Thymus (tissue), 14 donors: ENCODE measurements at places on chromosomes 16 and 17. TPM values are rescaled to one million over a fixed set of nuclear protein-coding genes. Genes with fewer than 3 reads are reported as not detected.

DNA sequence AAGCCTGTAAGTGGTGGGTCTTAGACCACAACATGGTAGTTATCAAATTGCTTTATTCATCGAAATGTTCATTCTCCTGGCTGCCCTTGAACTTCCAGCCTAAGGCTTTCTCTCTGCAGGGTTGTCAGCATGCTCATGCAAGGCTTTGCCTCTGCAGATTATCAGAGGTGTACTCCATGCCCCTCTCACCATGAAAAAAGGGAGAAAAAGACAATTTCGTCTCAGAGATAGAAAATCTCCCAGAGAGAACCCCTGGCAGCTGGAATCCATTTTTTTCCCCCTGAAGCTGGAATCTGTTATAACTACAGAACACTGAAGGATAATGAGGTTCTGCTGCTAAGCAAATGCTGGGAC lies 33.9 kb upstream of the METTL9 start:
- DNase-seq = no peak
- H3K36me3 ChIP-seq = no peaks in the 10 kb centered on the region
- no peaks in the 10 kb centered on the region for H3K27me3 ChIP-seq
- no peaks in the 10 kb centered on the region for H3K4me1 ChIP-seq
- H3K27ac ChIP-seq = no peak overlapping the region

Gene SREBF1
- polyA plus RNA-seq = 53.3 TPM

DNA sequence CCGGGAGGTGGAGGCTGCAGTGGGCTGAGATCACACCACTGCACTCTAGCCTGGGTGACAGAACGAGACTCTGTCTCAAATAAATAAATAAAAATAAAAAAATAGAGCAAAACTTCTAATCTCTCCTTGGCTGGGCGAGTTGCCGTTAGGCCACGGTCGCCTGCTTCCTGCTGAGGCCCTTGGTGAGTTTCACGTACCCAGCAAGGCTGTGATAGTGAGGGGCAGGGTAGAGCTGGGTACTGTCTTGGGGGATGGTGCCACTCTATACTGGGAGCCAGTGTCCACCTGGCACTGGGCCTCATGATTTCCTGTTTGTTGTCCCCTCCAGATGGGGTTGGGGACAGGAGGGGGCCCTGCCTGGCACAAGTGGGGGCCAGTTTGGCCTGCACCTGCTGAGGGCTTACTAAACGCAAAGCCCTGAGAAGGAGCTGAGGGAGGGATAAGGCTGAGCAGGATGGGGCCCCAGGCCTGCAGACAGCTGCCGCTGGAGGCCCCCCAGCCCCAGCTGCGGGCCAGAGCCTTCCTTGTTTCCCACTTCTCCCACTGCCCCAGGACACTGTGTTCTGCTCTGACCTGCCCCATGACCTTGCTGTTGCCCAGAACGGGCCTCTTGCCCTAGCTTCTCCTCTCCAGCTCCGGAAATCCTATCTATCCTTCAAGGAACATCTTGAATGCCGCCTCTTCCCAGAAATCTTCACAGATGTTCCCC lies 25.4 kb downstream of the GJD3 start:
- DNase-seq = no peak
- H3K27me3 ChIP-seq = peaks cover 19% of the 10 kb centered on the region
- peaks cover 26% of the 10 kb centered on the region for H3K4me1 ChIP-seq
- no peak overlapping the region for H3K4me3 ChIP-seq

- no peak overlapping the region for H3K27ac ChIP-seq
- H3K36me3 ChIP-seq = peaks cover 3% of the 10 kb centered on the region
- no peak overlapping the region for H3K4me3 ChIP-seq
- no peak for DNase-seq
These were observed 20.5 kb upstream of the STAC2 start for GRCh38 chr17:39246274-39246673.

DNA sequence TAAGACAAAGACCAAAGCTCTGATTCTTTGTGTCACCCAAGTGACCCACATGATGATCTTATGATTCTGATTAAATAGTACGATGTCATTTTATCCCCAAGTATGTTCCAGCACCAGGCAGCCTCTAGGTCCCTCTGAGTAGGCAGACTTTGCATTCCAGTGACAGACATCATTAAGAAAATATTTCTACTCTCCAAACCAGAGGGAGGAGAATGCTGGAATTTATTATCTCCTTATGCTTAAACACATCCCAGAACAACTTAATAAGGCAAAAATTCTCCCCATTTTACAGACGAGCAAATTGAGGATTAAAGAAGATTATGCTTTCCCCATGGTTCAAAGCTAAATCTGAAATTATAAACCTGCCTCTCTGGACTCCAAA lies 192.8 kb upstream of the CDH11 start:
- H3K36me3 ChIP-seq = no peaks in the 10 kb centered on the region
- DNase-seq = no peak
- H3K27me3 ChIP-seq = no peaks in the 10 kb centered on the region
- no peak overlapping the region for H3K4me3 ChIP-seq
- H3K4me1 ChIP-seq = no peaks in the 10 kb centered on the region

- H3K27ac ChIP-seq = no peak overlapping the region
- H3K27me3 ChIP-seq = no peaks in the 10 kb centered on the region
- no peak for DNase-seq
- no peaks in the 10 kb centered on the region for H3K36me3 ChIP-seq
These were observed 76.9 kb downstream of the TEX14 start for GRCh38 chr17:58614859-58615459.

GRCh38 chr16:67235816-67236562 lies 9.1 kb downstream of the TMEM208 start:
- peaks cover 50% of the 10 kb centered on the region for H3K36me3 ChIP-seq
- H3K4me3 ChIP-seq = no peak overlapping the region
- no peak overlapping the region for H3K27ac ChIP-seq
- H3K27me3 ChIP-seq = no peaks in the 10 kb centered on the region
- DNase-seq = no peak

Gene KCNJ18
- 0.21 TPM for polyA plus RNA-seq
